ENCODE measurements at places on chromosomes 1 and 21. TPM values are rescaled to one million over a fixed set of nuclear protein-coding genes. Genes with fewer than 3 reads are reported as not detected.

Gene LCE2C
- not detected for total RNA-seq

- no peak for DNase-seq
Observed at GRCh38 chr21:15199414-15200383, 134.9 kb upstream of the NRIP1 start.

DNA sequence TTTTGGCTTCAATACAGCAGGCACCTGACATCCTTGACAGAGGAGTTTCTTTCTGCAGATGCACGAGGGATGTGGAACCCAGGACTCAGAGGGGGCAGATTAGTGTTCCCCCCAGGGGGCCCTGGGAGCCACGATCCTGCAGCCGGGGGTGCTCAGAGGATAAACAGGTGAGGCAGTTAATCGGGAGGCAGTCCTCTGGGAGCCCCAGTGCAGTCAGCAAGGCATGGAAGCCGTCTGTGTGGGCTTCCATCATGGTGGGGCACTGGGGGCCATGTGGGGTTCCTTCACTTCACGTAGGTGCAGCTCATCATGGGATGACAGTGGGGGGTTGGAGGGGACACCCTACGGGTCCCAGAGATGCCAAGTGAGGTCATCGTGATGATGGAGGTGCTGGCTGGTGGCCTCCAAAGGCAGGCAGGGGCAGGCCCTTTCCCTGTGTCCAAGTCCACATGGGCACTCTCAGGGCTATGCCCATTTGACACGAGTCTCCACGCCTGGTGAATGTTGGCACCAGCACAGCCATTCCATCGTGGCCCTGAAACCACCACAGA, 59.3 kb upstream of the ABCG1 start:
- peak; percentile 25 for DNase-seq

DNA sequence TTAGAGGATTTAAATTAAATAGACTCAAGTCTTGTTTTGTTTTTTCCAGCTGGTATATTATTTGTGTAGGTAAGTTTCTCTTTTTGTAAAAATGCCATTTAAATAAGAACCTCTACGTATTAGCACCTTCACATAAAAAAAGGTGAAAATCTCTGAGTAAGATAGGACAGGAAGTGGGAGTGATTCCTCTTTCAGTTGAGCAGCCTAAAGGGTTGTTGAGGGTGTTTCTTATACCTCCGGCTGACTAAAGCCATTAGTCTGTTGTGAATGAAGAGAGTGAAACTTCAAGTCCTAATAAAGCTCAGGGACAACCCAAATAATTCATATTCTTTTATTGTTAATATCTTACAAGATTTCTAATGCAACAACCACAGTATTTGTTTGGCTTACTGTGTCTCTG, 188.7 kb downstream of the CHRM3 start:
- no peak for DNase-seq

GRCh38 chr1:155910621-155911121, 478 bp downstream of the RIT1 start:
- DNase-seq, result no peak

DNA sequence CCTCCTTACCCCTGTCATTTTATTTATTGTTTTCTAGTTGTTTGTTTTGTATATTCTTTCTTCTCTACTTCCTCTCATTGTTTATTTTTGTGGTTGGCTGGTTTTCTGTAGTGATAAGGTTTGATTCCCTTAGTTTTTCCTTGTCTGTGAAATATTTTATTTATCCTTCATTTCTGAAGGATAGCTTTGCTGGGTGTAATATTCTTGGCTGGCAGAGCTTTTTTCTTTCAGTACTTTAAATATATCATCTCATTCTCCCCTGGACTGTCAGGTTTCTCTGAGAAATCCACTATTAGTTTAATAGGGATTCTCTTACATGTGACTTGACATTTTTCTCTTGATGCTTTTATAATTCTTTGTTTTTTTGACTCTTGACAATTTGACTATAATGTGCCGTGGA, 18.8 kb upstream of the TIPRL start:
- no peak for DNase-seq

DNA sequence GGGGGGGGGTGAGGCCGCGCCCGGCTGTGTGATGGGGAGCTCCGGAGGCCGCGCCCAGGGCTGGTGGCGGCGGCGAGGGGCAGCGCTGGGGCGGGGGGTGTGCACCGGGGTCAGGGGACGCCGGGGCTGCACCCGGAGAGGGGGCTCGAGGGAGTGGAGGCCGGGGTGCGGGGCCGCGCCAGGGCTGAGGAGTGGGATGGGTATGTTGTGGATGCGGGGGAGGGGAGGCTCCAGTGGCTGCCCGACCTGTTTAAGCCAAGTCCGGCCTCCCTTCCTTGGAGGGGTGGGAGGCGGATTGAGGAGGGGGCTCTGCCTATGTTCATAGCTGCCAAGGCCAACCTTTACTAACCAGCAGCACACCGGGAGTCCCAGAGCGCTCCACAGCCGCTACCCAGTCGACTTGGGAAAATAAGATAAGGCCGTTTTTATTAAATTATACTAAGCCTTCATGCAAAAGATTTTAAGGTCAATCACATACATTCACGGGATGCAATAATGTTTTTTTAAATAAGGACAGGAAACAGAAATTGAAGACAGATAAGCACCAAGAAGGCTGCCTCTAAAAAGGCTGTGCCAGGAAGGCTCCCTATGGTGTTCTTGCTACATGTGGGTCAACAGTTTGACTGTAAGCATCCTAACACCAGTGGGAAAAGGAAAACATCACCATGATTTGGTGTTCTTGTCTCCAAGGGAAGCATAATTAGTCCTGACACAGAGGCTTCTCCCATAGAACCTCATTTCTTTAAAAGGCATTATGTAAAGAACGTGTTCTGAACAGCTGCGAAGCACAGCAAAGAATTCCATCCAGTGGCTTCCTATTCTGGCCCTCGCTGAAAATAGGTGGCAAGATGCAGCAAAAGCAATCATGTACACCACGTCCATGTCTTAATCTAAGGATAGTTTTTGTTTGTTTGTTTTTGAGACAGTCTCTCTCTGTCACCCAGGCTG, 626 bp upstream of the HLCS start:
- DNase-seq, result no peak

GRCh38 chr1:165592945-165593823, 37.9 kb upstream of the MGST3 start:
- DNase-seq, result peak; percentile 58

GRCh38 chr1:41514381-41514780, 29.9 kb upstream of the EDN2 start:
- DNase-seq, result no peak

- DNase-seq, result no peak
Observed at GRCh38 chr1:174428033-174428432, 19.7 kb upstream of the GPR52 start.

DNA sequence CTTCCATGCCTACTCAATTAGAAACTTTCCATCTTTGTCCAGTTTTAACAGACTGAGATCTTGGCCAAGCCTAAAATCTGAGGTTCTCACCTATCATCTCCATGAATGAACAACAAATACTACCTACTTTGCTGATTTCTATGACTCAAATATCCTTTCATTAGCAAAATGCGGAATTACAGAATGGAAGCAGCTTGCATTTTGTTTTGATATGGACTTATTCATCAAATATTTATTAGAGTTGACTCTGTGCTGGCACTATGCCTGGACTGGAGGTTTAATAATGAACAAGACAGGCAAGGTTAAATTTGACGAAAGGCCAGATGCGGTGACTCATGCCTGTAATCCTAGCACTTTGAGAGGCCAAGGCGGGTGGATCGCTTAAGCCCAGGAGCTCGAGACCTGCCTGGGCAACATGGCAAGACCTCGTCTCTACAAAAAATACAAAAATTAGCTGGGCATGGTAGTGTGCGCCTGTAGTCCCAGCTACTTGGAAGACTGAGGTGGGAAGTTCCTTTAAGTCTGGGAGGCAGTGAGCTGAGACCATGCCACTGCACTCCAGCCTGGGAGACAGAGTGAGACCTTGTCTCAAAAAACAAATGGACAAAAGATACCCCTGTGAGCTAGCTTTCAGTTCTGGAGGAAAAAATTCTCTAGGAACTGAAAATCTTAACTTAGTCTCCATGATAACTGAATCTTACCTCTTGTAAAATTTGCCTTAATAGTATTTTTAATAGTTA, 29.4 kb upstream of the SOD1 start:
- DNase-seq, result no peak

DNA sequence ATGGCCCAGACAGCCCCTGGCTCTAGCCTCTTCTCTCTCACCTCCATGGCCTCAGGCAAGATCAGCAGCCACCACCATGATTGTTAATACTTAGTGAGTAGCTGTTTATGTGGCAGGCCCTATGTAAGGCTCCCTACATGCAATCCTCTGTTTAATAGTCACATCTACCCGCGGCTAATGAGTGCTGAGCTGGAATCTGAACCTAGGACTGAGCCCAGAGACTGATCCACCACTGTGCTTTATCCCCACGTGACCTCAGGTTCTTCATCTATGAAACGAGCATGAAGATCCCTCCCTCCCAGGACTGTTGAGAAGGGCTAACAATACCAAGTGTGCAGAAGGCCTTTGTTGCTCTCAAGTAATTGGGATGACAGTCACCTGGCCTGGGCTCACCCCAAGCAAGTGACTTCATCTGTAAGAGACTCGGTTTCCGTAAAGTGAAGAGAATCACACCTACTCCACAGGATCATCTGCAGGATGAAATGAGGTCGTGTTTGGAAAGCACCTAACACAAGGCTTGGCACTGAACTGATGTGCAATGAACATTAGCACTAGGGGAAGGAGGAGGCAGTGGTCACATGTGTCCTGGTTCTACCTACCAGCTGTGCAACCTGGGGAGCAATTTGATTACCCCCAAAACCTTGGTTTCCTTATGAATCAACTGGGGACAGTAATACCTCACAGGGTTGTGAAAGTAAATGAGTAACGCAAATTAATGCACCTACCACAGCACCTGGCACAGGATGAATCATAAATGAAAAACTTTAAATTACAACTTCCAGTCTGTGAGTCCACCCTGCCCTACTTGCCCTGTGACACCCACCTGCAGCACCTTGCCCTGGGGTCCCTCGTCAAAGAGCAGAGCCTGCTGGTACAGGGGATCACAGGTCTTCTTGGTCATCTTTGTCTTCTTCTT, 37.2 kb downstream of the RIMS3 start:
- peak; percentile 75 for DNase-seq

DNA sequence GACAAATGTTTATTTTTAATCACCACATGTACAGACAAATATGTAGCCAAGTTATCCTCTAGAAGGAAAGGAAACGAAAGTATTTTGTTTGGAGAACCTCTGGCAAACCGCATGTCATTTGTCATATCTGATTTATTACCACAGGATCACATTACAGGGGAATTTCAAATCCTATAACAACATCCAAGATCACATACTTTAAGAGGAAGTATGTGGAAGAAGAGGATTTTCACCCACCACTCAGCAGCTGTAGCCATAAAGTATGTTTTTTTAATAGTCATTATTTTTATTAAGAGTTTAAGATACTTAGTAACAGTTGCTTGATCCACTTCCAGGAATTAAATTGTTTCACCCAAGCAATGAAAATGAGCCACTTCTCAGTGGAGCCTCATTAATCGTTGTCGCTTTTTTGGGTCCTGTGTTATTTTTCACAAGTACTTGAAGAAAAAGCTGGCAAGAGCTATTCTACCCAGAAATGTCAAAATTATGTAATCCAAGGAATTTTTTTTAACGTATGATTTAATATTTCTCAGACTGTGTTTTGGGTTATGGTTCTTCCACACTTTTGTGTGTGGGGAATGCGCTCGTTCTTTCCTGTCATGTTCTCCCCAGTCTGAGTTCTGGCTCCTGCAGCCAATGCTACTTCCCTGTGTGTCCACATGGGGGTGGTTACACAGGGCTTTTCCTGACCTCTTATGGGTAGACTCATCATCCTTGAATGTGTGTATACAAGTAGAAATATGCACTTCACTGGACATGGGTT, 6.9 kb downstream of the SERTAD4 start:
- no peak for DNase-seq

- no peak for DNase-seq
Observed at GRCh38 chr1:86998727-86999126, 84.3 kb downstream of the HS2ST1 start.

DNA sequence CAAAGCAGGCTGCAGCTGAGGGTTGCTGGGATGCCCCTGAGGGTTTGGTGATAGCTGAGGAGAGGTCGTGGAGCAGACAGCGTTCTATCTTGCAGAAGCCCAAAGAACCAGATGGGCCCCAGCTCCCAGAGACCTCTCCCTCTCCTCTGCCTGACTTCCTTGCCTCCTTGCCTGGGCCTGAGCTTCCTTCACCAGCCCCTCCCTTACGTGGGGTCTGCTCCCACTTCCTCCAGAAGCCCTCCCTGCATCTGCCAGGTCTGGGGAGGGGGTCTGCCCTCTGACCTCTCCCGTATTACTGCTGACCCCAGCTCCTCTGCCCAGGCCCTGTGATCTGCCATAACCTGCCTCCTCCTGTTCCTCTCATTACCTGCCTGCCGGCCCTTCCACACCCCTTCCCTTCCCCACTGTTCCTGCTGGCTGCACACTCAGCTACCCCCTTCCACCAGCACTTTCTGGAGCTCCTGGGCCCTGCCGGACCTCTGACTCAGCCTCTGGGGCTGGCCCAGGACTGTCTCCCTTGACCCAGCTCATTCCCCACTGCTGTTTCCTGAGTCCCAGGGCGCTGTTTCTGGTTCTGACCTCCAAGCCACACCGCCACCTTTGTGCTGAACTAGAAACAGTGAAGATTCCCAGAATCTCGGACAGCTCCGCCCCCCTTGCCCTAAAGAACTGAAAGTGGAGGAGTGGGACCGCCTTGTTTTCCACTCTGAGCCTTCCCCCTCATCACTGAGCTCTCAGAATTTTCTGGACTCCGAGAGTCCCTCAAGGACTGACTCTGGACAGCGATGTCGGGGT, 237.7 kb upstream of the C1orf174 start:
- DNase-seq, result no peak

DNA sequence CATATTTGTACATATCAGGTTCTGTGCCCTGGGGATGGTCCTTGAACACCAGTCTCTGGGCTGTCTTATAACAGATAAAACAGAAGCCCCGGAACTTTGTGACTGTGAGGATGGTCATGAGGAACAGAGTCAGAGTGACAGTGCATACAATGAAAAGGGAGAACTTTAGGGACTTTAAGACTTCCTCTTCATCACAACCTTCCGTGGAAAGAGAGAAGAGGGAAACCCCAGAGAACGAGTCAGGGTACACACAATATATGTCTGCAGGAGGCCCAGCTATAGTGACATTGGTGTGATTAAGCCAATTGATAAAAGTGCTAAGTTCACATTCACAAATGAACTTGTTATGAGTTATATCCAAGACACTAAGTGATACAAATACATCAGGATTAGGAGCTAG, 32.1 kb downstream of the TLR5 start:
- DNase-seq, result no peak

All from activated naive CD4-positive, alpha-beta T cell treated with anti-CD3 and anti-CD28 coated beads, Interleukin-2, amount 50 U/mL, for 72 hours (primary cell).